ENCODE measurements at places on chromosomes 1 and 21. TPM values are rescaled to one million over a fixed set of nuclear protein-coding genes. Genes with fewer than 3 reads are reported as not detected.

GRCh38 chr1:111754984-111755330, 744 bp upstream of the DDX20 start:
- no peak for DNase-seq

DNA sequence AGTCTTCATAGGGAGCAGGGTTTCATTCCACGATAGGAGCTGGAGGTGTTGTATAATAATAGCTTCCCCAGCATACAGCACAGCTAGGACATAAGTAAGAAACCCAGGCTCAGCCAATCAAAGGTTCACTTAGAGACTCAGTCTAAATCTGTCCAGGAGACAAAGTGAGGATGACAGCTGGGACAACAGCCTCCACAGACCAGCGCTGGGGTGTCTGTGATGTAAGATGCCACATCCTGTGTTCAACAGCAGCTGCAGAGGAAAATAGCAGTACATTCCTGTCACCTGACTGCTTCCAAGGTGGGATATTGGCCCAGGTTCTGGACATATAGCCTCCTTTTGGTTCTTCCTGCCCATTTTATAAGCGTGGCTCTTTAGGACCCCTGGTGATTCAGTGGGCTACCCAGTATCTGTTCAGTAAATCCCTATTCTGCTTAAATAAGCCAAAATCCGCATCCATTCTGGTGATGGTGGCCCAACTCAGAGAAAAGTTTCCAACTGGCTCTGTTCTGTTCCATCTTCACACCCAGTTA, 176.8 kb upstream of the SYT6 start:
- DNase-seq, result no peak

DNA sequence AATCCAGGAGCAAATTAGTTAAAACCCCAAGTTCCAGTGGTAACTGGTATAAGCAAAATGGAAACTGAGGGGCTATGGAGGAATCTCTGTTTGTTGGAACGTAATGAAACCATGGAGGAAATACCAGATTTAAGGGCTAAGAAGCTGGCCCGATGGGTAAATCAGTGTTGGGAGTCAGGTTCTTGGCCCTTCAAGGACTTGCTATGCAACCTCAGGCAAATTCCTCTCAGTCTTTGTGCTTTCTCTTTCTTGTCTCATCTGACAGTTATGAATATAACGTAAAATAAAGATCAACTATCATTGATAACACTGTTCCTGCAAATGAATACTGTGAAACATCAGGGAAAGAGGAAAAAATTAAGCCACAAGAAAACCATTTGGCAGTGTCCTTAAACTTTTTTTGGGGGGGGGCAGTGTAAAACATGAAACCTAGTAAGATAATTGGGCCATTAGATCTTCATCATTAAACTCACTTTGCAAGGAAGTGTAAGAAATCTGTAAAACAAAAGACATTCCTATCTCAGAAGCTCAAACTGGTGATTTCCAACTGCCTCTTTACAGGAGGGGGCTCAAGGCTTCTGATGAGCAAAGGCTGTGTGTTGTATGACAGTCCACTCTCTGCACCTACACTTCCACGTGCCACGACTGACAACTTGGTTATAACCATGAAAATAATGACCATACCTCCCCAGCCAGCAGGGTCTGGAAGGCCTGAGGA, 47.6 kb downstream of the LHX4 start:
- DNase-seq, result no peak

The PPIAL4G gene
- not detected for total RNA-seq

The FAM43B gene
- 2.9 TPM for total RNA-seq

Measured in heart left ventricle (tissue), 16 donors.